ENCODE measurements at places on chromosomes 2 and 18. TPM values are rescaled to one million over a fixed set of nuclear protein-coding genes. Genes with fewer than 3 reads are reported as not detected.
A peak's percentile ranks its signal among the peaks of the same experiment; 100 is the strongest.

Gene CDH19
- total RNA-seq = 3.9 TPM

Gene IL1RL1
- total RNA-seq = 15.3 TPM

Gene ZNF512
- 11.9 TPM for total RNA-seq

Gene FAM168B
- total RNA-seq = 56.7 TPM

Gene RNF152
- 7.8 TPM for total RNA-seq

GRCh38 chr2:198052741-198053140, 248.3 kb downstream of the PLCL1 start:
- H3K4me1 ChIP-seq = no peaks in the 10 kb centered on the region
- no peaks in the 10 kb centered on the region for H3K36me3 ChIP-seq

GRCh38 chr2:217154923-217155322, 295.1 kb upstream of the TNP1 start:
- no peak for DNase-seq
- no peaks in the 10 kb centered on the region for H3K4me1 ChIP-seq
- no peaks in the 10 kb centered on the region for H3K27me3 ChIP-seq
- H3K36me3 ChIP-seq = no peaks in the 10 kb centered on the region
- H3K27ac ChIP-seq = no peak overlapping the region

DNA sequence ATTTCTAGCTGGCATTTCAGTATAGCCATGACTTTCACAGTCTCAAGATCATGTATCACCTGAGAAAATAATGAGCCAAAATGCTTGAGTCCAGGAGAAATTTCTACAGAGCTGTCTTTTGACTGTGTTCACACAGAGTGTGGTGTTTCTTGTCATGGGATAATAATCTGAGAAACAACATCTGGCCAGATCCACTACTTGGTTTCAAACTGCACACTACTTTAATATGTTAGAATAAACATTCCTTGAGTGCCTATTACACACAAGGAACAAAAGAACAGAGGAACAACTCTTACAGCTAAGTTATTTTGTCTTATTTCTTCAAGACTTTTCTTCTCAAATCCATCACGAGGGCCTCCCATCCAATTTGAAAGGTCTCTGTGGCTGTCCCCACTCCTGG, 108.3 kb downstream of the SS18 start:
- no peak overlapping the region for H3K27ac ChIP-seq
- H3K4me1 ChIP-seq = no peaks in the 10 kb centered on the region
- no peaks in the 10 kb centered on the region for H3K27me3 ChIP-seq
- no peaks in the 10 kb centered on the region for H3K36me3 ChIP-seq
- no peak overlapping the region for H3K4me3 ChIP-seq

DNA sequence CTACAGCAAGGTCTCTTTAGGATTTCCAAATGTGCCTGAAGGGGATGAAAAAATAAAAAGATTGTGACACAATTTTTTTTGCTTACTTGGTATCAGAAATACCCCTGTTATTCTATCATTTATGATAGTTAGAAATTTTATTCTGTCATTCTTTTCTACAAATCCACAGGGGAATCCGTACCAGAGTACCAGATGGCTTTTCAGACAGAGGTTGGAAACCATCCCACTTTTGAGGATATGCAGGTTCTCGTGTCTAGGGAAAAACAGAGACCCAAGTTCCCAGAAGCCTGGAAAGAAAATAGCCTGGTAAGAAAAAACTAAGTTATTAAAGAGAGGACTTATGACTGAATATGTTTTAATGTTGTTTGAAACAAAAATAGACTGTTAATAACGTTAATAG, 92.6 kb upstream of the FAM117B start:
- no peak overlapping the region for H3K4me3 ChIP-seq
- H3K27ac ChIP-seq = no peak overlapping the region
- H3K36me3 ChIP-seq = no peaks in the 10 kb centered on the region
- H3K4me1 ChIP-seq = peaks cover 6% of the 10 kb centered on the region
- no peaks in the 10 kb centered on the region for H3K27me3 ChIP-seq
- DNase-seq = no peak

DNA sequence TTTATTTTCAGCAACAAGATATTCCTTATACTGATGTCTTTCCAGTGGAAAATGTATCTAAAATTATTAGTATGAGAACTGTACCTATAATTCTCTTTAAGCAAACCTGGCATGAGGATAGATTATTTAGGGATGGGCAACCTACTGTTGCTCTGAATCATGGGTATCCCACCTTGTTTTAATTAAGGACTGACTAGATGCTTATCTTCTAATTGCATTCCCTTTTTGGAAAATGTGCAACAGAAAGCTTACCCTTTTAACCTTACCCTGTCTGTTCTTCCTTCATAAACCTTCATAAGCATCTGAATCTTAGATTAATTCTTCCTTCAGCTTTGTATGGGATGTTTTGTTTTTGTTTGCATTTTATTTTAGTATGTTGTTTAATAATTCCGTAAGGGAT, 110.3 kb downstream of the TAF4B start:
- no peak overlapping the region for H3K27ac ChIP-seq
- DNase-seq = no peak
- H3K27me3 ChIP-seq = no peaks in the 10 kb centered on the region
- H3K36me3 ChIP-seq = no peaks in the 10 kb centered on the region

- peaks cover 17% of the 10 kb centered on the region for H3K4me1 ChIP-seq
- H3K36me3 ChIP-seq = no peaks in the 10 kb centered on the region
- H3K4me3 ChIP-seq = no peak overlapping the region
- no peaks in the 10 kb centered on the region for H3K27me3 ChIP-seq
- no peak for DNase-seq
- no peak overlapping the region for H3K27ac ChIP-seq
Measured at GRCh38 chr2:190447766-190448165, 39.6 kb downstream of the MFSD6 start.

DNA sequence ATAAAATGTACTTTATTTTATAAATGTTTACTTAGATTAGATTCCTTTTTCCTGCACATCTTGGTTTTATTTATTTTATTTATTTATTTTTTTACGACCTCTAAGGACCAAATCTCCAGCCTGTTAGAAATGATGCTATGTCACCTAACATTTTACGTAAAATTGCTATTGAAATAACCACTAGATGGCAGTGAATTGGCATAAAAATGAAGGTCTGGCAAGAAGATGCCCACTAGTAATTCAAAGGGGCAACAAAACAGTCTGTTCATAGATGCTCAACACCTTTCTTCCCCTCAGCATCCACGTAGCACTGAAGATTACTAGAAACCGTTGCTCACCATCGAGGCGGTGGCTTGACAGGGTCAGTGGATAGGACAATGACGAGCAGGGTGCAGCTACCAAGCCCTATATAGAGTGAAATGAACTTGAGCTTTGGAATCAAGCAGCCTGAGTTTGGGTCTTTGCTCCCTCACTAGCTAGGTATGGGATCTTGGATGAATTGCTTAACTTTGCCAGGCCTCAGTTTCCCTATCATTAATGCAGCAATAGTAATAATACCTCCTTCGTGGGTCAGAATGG, 128.7 kb upstream of the L3MBTL4 start:
- peaks cover 12% of the 10 kb centered on the region for H3K4me1 ChIP-seq
- no peaks in the 10 kb centered on the region for H3K36me3 ChIP-seq
- H3K4me3 ChIP-seq = no peak overlapping the region
- H3K27ac ChIP-seq = no peak overlapping the region
- H3K27me3 ChIP-seq = no peaks in the 10 kb centered on the region

DNA sequence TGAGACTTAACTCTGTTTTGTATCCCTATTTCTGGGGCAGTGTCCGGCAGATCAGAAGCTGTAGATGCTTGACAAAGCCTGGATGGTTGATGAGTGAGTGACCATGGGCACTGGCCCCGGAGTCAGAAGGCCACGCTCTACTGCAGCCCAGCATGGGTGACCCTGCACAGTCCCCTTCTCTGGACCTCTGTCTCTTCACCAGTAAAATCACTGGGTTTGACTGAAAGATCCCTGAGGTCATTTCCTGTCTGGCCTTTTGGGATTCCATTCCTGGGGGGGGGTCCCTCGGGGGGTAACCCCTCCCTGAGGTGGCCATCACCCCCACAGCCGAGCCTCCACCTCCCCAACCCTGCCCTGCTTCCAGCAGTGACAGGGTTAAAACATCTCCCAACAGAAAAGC, 31.7 kb downstream of the MRPL35 start:
- no peaks in the 10 kb centered on the region for H3K36me3 ChIP-seq
- H3K27me3 ChIP-seq = no peaks in the 10 kb centered on the region
- DNase-seq = no peak
- no peaks in the 10 kb centered on the region for H3K4me1 ChIP-seq

DNA sequence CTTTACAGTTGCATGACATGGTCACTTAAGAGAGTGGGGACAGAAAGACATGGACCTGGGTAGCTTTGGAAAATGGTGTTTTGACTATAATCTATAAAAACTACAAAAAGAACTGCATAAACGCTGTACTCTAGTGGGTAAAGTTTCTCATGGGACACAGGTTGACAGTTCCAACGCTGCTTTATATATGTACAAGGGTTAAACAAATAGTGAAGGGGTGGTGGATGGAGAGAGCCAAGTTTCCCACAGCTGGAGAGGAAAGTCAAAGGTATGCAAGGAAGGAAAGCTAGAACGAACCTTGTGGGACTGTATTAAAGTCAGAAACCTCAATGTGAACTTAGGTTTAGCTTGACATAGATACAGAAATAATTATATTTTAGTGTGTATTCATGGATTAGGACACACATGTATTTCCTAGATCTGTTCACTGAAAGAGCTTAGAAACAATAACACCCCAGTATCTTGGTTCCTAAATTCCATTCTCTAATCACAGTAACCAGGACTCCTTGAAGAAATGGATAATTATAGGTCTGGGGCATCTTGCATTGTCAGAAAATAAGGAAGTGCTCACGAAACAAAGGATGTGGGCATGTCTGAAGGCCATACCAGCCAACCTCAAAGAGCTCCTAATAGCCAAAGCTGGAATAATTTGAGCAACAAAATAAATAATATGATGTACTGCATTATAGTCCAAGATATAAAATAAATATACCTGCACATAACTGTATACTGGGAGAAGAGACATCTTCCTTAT, 28.8 kb downstream of the TANC1 start:
- peaks cover 29% of the 10 kb centered on the region for H3K4me1 ChIP-seq
- H3K36me3 ChIP-seq = no peaks in the 10 kb centered on the region
- H3K27ac ChIP-seq = no peak overlapping the region

DNA sequence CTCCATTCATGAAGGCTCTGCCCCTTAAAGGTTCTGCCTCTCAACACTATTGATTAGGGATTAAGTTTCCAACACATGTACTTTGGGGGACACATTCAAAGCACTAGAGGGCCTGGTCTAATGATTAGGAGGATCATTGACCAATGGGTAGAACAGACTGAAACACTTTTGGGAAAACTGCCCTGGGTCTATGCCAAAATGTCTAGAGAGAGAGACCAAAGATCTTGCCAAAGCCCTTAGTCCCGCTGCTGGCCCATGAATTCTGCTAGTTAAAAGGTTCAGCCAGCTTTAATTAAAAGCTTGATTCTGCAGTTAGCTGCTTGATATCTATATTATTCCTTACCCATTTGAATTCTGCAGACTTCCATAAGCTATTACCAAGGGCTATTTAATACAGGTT, 613.2 kb downstream of the SLC4A3 start:
- DNase-seq = no peak
- H3K27me3 ChIP-seq = no peaks in the 10 kb centered on the region
- no peak overlapping the region for H3K27ac ChIP-seq
- no peaks in the 10 kb centered on the region for H3K36me3 ChIP-seq
- no peaks in the 10 kb centered on the region for H3K4me1 ChIP-seq
- H3K4me3 ChIP-seq = no peak overlapping the region

DNA sequence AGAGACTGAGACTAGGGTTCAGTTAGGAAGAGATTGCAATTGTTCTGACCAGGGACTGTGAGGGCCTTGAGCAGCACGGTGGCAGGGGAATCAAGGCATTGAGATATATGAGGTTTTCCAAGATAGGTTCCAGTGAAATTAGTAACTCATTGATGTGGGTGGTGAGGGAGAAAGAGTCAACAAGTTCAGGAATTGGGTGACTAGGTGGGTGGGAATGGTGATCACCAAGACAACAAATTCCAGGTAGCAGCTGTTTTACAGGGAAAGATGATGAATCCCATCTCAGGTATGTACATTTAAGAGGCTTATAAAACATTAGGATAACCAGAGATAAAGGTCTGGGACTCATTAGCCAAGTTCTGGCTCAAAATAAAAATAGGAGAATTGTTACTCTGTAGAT, 251.5 kb upstream of the MGAT5 start:
- H3K27ac ChIP-seq = no peak overlapping the region
- no peaks in the 10 kb centered on the region for H3K4me1 ChIP-seq
- DNase-seq = no peak
- no peaks in the 10 kb centered on the region for H3K27me3 ChIP-seq
- no peak overlapping the region for H3K4me3 ChIP-seq
- no peaks in the 10 kb centered on the region for H3K36me3 ChIP-seq

- no peaks in the 10 kb centered on the region for H3K36me3 ChIP-seq
- H3K27ac ChIP-seq = no peak overlapping the region
- H3K4me3 ChIP-seq = no peak overlapping the region
- no peaks in the 10 kb centered on the region for H3K4me1 ChIP-seq
Measured at GRCh38 chr2:179186126-179186525, 78.5 kb downstream of the SESTD1 start.

- no peaks in the 10 kb centered on the region for H3K27me3 ChIP-seq
- H3K36me3 ChIP-seq = no peaks in the 10 kb centered on the region
- H3K4me3 ChIP-seq = no peak overlapping the region
- H3K27ac ChIP-seq = no peak overlapping the region
- H3K4me1 ChIP-seq = peaks cover 34% of the 10 kb centered on the region
Measured at GRCh38 chr2:37321029-37321682, 3.5 kb downstream of the PRKD3 start.

- H3K27ac ChIP-seq = no peak overlapping the region
- DNase-seq = no peak
- H3K27me3 ChIP-seq = peaks cover 29% of the 10 kb centered on the region
- peaks cover 33% of the 10 kb centered on the region for H3K4me1 ChIP-seq
Measured at GRCh38 chr2:120741571-120742561, 6.2 kb downstream of the GLI2 start.

- no peak overlapping the region for H3K4me3 ChIP-seq
- DNase-seq = peak; percentile 0
- H3K27me3 ChIP-seq = no peaks in the 10 kb centered on the region
- peaks cover 3% of the 10 kb centered on the region for H3K4me1 ChIP-seq
- H3K27ac ChIP-seq = no peak overlapping the region
Measured at GRCh38 chr2:70964133-70964532, 14.3 kb upstream of the ANKRD53 start.

- no peaks in the 10 kb centered on the region for H3K27me3 ChIP-seq
- H3K4me1 ChIP-seq = no peaks in the 10 kb centered on the region
- H3K27ac ChIP-seq = no peak overlapping the region
Measured at GRCh38 chr2:228681426-228681825, 499.9 kb upstream of the SPHKAP start.

DNA sequence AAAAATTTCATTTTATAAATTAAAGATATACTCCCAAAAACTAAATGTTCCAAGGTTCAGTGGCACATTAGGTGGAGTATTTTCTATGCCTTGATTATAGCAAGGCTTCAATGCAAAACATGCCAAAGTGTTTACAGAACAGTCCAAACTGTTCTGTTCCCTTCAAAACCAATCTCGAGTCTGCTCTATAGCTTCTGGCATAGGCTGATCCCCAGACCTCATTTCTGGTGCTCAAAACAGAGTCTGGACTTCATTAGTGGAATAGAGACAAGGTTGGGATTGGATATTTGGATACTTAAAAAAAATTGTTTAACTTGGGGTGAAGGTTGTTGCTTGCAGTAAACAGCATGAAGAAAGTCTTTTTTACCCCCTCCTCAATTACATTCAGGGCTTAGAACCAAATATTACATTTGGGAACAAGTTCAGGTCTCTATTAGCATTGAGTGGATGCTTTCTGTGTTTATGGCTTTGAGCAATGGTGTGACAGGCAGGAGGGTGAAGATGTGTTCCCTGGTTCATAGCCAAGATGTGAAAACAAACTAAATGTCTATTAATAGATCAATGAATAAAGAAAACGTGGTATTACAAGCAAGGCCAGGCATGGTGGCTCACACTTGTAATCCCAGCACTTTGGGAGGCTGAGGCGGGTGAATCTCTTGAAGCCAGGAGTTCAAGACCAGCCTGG, 208.1 kb upstream of the RND3 start:
- no peaks in the 10 kb centered on the region for H3K4me1 ChIP-seq
- no peak overlapping the region for H3K4me3 ChIP-seq
- DNase-seq = no peak
- H3K27me3 ChIP-seq = no peaks in the 10 kb centered on the region
- no peaks in the 10 kb centered on the region for H3K36me3 ChIP-seq
